Left ventricle myocardium inferior (tissue), 1 donor: ENCODE measurements at places on chromosomes 1 and 21. TPM values are rescaled to one million over a fixed set of nuclear protein-coding genes. Genes with fewer than 3 reads are reported as not detected.

- no peak for DNase-seq
Observed at GRCh38 chr1:32372149-32372756, 9.9 kb downstream of the TSSK3 start.

GRCh38 chr21:42993051-42993712 lies 18.8 kb downstream of the PKNOX1 start:
- no peak for DNase-seq

DNA sequence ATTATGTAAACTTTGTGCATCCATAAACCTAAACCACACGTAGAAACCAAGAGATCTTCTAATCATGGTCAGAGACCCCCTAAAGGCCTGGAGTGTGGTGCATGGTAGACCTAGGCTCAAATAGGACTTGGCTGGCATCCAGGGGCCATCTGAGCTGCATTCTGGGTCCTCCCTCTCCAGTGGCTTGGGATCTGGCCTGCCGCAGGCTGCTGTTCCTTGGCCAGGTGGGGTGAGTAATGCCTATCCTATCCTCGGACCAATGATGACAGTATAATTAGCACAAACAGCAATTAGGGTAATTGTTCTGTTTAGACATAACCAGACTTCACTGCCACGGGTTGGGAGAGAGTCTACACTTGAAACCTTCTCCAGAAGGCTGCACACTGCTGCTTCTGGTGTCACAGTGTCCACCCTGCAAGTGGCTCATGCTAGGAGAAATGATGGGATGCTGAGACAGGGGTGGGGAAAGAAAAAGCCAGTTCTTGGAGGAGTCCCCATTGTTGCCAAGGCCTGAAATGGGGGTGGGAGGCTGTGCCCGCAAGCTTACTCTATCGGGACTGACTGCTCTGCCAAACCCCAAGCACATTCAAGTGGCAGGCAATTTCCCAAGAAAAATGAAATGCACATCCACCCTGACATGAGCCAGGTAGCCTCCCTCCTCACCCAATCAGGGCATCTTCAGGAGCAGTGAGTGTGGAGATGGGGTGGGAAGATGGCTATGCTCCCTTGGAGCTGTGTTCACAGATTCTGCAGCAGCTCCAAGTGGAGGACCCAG lies 12.5 kb upstream of the PKP1 start:
- DNase-seq = no peak

Gene SLAMF7
- 0.36 TPM for total RNA-seq

Gene PADI2
- 0.49 TPM for total RNA-seq

Gene FCGR2B
- total RNA-seq = 9.7 TPM
